ENCODE measurements at places on chromosomes 3 and 15.

DNA sequence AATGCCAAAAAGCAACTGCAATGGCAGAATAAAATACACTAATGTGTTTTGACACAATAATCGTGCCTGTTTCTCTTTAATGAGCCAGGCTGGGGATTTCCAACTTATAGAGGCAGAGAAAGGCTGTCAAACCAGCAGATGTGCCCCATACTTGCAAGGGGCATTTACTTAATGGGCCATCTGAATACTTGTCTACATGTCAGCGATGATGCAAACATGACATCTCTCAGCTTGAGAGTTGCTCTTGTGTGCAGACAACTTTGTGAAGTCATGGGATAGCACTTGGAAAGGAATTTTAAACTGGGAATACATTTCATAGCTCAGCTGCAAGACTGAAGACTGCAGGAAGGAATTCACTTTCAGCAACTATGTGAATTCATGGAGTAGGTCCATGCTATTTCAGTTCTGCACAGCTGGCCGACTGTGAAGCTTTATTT is 127.4 kb upstream of the ADAMTS9 start:
- DNase-seq, result no peak

DNA sequence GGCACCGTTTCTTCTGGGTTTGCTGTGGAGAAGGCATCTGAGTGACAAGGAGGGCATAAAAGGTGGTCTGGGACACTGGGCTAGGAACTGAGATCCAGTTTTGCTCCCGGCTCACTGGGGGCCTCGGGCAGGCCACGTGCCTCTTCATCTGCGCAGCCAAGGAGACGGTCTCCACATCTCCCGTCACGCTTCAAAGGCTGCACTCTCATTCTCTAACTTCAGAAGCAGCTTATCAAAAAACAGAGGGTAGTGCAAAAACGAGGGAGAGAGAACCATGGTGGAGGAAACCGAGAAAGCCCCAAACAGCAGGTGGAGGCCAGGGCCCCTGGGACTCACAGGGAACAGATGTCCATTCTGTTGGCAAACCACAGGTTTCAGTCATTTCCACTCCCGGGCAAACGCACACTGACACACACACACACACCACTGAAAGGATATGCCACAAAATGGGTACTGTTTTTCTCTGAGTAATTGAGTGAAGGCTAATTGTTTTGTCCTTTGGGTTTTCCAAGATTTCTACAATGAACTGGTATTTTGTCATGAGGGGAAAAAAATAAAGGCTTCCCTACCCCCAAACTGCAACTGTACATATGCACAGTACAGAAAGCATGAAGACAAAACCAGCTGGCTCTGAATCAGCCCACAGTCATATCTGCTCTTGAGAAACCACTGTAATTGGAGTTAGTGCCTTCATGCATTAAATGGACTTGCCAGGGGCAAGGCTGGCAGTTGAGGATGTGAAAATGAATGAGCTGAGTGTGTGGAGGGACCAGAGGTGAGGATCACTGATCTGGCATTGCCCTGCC is 71.9 kb downstream of the MGLL start:
- no peak for DNase-seq

- DNase-seq, result no peak
These were observed 19.1 kb upstream of the CCDC174 start for GRCh38 chr3:14632442-14632930.

DNA sequence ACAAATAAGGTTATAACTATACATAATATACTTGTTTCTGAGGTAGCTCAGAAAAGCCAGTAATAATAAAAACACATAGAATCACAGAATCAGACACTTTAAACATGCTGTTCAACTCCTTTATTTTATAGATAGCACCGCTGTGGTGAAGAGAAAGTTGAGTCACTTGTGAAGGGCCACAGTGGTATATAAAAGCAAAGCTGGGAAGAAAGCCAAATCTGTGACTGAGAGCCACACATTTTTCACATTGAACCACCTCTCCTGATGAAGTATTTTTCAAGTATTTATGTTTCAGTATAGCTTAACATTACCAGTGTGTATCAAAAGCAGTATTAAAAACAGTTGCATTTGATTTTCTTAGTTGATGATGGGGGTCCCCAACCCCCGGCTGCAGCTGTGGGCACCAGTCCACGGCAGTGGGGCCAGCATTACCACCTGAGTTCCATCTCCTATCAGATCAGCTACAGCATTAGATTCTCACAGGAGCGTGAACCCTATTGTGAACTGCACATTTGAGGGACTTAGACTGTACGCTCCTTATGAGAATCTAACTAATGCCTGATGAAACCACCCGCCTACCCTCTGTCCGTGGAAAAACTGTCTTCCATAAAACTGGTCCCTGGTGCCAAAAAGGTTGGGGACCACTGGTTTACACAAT is 46.2 kb downstream of the TBL1XR1 start:
- peak; percentile 16 for DNase-seq

GRCh38 chr3:124303305-124303910 is 311.5 kb upstream of the ROPN1 start:
- no peak for DNase-seq

GRCh38 chr3:60980342-60980692 is 270.9 kb downstream of the FHIT start:
- no peak for DNase-seq

DNA sequence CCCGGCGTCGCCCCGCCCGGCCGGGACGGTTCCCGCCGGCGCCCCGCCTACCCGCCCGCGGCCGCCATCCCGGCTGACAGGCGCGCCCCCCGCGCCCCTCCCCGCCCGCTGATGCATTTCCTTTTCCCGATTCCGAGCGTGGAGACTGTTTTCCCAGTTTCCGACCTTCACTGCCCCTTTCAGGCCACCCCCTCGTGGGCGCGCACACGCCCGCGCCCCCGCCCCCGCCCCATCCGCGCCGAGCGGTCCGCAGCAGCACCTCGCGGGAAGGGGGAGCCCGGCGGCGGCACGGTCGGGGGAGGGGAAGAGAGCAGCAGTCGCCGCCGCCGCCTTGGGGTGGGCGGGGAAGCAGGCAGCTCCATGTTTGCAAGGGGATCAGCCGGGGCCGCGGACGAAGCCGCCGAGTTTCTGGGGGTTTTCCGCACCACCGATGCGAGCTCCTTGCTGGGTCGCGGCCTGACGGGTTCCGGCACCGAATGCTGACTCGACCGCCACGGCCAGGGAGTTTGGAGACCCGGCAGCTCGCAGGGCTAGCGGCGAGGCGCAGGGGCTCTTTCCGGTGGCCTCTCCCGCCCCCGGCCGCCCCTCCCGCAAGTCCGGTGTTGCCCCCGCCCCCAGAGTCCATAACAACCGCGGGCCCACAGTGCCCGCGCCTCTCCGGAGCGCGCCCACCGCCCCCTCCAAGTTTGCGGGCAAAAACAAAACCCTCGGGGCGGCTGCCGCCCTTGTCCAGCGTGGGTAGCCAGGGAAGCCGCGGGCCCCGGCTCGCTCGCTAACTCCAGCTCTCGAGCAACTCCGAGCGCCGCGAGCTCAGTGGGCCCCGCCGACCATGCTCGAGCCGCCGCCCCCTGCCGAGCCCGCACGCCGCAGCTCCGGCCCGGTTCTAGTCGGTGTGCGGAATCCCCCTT is 3.2 kb upstream of the SIN3A start:
- DNase-seq, result peak; percentile 76

DNA sequence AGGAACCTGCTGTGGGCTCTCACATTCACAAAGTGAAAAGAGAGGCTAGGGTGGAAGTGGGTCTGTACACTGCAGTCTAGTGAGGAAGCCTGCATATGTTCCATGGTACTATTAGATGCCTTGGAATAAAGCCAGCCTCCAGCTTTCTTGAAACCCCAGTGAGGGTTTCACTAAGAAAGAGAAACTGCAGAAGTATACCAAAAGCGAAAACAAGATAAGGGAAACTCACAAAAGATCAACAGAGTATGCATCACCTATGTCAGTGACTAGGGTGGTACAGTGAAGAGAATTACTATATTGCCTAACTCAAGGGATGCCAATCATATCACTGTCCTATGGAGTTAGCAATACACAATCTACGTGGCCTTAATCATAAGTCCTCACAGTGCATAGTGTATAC is 212.5 kb upstream of the GADL1 start:
- no peak for DNase-seq

DNA sequence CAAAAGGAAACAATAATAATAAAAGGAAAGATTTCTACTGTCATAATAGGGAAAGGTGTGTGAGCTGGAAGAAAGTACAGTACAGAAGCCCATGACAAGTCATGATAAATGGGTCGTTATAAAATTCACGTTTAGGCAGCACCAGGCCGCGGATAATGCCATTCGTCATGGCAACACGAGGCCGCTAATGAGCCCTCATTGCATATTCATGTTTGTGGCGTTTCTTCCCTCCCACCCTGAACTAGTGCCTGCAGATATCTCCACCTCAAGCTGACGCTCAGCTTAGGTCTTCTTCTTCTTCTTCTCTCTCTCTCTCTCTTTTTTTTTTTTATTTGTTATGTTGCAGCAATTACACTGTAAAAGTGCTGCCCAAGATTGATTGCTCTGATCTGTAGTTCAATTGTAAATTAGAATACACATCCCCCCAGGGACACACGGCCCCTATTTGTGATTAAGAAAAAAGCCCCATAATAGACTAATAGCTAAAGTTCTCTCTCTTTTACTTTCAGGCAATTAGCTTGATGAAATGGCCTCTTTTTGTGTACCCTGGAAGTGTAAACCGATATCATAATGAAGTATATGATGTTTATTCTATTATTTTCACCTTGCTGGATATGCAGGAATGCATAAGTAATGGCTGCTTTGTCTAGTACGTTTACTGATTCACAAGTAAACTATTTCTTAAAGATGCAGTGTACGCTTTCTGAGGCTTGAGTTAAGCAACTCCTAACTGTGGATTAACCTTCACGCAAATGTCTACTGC is 61.9 kb upstream of the NR2F2 start:
- no peak for DNase-seq

DNA sequence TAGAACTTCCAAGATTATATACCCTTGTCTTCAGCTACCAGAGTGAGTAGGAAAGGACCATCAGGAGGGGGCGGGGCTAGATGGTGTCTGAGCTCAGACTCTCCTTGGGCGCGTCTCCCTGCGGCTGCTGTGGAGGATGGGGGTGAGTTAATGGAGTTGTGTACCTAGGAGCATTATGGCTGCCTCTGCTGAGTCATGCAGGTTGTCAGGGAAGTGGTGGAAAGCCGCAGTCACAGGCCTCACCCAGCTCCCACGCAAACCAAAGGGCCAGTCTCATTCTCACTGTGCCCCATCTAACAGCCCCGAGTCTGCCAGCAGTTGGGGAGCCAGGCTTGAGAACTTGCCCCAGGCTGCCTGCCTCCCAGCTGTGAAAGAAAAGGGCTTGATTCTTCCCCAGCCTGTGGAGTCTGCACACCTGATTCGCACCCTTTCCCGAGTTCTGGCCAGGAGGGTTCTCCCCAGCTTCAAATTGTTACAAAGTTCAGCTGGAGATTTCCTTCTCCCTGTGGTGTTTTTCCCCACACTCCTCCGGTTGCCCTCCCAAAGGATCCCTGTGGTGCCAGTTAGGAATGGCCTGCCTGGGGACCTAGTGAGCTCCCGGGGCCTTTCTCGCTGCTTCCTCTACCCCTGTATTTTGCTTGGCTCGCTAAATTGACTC is 143.3 kb downstream of the HCN4 start:
- no peak for DNase-seq

GRCh38 chr3:126952261-126952982 is 30.5 kb upstream of the PLXNA1 start:
- no peak for DNase-seq

GRCh38 chr15:41513506-41514227 is at the start of gene LTK:
TSS of gene LTK (minus strand) at chr15:41513827. CDS start at chr15:41513709, 118 bp downstream.
- DNase-seq, result peak; percentile 14

- DNase-seq, result no peak
These were observed 24.7 kb upstream of the TM2D3 start for GRCh38 chr15:101676921-101677329.

- DNase-seq, result no peak
These were observed 176.1 kb downstream of the KLF13 start for GRCh38 chr15:31502541-31503229.

- DNase-seq, result no peak
These were observed 37.7 kb downstream of the CHDH start for GRCh38 chr3:53808496-53808895.

GRCh38 chr15:69816522-69816921 is 281.2 kb downstream of the TLE3 start:
- DNase-seq, result no peak

DNA sequence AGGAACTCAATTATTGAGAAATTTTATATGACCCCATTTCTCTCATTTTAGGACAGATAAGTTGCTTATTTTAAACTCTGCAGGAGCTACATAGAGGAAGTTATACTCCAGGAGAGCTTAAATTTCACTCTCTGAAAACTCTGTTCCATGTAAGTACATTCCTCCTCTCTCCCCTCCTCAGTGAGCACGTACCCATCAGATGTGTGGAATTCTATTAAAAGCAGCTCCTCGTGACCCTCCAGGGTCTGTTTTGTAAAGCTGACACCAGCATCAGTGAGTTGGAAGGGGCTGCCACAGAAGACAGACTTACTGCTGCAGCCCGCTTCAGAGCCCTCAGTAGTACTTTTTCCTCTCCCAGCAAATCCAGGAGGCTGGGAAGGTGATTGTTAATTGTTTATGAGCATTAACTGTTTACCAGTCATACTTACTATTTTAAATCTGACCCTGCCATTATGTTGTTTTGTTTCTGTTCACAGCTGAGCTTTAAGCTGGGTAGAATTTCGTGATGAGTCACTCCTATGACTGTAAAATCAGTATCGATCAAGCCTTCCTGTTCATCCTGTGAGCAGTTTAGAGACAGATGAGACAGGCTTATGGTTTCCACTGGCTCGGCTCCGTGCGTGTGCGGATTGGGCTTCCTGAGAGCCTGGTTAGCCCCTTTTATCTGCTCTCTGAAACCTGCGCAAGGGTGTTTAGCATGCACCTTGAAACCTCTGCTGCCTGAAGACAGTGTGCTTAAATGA is 20.4 kb downstream of the IGF1R start:
- no peak for DNase-seq

DNA sequence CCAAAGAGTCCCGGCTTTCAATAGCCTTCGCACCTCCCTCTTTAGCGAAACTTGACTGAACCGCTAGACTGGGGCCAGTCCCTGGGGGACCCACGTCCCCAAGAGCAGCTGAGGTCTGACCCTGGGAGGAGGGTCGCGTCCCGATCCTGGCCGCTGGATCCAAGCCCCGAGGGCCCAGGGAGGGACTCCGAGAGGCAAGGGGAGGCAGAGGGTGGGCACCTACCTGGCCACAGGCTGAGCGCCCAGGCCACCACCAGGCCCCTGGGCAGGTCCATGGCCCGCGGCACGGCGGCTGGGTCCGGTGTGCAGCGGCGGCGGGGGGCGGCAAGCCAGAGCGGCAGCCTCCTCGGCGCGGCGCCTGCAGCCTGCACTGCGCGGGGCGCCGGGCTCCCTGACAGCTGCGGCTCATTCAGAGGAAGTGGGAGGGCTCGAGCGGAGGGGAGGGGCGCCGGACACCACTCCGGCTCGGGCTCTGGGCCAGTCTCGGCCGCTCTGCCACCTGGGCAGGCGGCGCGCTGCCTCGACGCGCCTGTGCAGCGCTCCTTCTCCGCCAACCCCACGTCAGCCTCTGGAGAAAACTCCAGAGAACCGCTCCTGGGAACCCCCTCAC is at the start of gene ITGA11:
ITGA11 (minus strand) TSS at position 372 of the 610 bp plus-strand sequence; CDS start at position 275, 97 bp downstream.
- DNase-seq, result no peak

- DNase-seq, result no peak
These were observed 10.5 kb upstream of the PRR23E start for GRCh38 chr3:127182431-127182830.

Measured in activated gamma-delta T cell treated with Interleukin-2 at 50 U/mL for 16 hours (primary cell).